Nephron progenitor cell (in vitro differentiated cells): ENCODE measurements at places on chromosomes 1 and 21.

GRCh38 chr1:182087304-182087703 lies 25.8 kb upstream of the ZNF648 start:
- no peak for DNase-seq

DNA sequence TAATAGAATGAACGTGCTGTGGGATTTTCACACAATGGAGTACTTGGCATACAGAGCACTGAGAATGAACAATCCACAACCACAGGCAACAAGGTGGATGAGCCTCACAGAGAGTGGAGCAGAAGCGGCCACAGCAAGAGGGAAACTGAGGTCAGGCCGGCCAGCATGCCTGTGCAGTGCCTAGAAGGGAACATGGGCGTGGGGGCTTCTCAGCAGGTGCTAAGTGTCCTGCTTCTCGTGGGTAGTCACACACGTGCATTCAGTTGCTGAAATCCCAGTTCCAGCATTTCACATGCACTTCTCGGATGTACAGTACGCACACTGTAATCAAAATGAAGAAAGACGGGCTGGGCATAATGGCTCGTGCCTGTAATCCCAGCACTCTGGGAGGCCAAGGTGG lies 33.1 kb downstream of the WDR4 start:
- no peak for DNase-seq

- no peak for DNase-seq
These were observed 140.5 kb downstream of the IFI44 start for GRCh38 chr1:78790174-78790573.

GRCh38 chr1:197913495-197914276 lies 3.5 kb upstream of the LHX9 start:
- no peak for DNase-seq

DNA sequence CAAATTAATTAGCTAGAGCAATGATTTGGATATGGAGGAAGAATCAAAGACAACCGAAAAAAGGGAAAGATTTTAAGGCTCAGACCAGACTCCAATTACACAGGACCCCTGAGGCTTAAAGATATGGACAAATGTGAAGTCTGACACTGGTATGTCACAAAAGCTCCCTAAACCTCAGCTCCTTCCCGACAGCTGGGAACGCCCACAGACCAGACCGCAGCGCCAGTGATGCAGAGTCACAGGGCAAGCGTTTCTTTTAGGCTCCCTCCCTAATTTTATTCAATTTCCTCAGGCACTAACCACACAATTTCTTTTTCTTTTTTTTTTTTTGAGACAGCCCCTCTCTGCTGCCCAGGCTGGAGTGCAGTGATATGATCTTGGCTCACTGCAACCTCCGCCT lies 40.2 kb downstream of the NID1 start:
- DNase-seq, result no peak

GRCh38 chr1:212315184-212315583 lies 30.0 kb downstream of the PPP2R5A start:
- DNase-seq, result no peak

DNA sequence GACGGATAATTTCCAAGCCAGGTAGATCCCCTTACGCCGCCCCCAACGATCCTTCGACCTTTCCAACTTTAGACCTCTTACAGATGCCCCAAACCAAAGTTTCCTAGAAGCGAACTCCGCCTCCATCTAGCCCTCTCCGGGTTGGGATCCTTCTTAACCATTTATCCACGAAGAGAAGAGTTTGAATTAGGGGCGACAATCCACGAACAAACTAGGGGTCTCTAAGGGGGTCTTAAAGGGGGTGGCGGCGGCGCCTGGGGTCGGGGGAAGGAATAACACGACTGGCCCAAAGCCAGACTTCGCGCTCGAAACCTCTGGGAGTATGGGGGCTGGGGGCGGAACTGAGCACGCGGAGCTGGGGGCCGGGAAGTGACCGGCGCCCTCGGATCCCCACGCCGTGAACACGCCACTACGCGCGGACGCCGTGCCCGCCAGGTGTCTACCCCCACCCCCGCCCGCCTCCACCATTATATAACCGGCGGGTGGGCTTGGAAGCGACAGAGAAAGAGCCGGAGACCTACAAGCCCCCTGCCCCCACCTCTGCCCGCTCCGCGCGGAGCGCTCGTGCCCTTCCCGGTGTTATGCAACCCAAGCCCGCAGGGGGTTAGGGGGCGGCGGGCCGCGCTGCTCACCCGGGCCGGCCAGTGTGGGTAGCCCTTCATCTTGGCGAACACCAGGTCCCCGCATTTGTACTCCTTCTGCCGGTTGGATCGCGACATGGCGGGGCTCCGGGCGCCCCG lies 594 bp downstream of the HDGF start:
- peak; percentile 61 for DNase-seq

DNA sequence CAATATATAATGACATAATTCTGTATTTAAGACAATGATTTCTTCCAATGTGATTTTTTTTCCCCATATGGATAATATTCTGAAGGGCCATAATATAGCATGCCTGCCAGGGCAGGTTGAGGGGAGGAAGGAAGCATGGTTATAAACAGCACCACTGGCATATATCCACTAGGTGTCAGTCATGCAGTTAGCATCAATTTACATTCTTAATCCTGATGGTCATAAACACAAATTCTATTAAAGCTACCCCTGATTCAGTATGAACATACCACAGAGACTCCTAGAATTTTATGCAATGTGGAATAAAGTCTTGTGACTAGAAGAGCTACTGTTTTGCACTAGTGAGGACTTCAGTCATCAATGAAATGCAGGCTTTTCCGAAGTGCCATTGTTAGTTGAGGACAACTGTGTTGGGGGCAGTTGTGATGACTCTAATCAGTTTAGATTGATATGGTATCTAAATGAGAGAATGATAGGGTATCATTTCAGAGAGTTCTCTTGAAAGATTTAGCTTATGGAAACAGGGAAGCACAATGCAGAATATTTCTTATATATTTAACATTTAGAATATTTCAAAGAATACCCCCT lies 342.7 kb upstream of the NR5A2 start:
- DNase-seq, result peak; percentile 28

DNA sequence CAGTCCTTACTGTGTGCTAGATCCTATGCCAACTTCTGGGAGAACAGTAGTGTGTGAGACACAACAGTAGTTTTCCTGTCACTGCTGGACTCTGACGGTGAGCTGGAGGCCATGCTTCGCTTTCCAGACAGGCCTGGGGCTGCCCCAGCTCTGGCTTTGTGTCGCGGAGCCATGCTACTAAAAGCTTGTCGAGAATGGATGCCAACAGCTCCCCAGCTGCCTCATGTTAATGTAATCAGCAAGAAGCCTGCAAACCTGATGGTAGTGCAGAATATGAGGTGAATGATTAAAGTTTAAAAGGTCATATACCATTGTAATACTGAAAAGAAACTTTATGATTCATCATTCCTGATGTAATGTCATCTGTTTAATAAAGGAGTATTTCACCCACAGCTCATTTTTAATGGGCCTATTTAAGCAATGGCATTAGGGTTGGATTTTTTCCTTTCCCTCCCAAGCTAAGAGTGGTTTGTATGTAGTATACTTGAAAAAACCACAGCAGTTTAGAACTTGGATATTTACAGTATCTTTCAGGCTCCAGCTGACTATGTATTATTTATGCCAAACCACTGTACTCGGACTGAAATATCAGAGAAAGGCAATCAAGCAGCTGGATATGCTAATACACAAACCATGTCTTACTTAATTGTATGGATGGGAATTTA lies 343.0 kb downstream of the NUF2 start:
- DNase-seq, result no peak

- no peak for DNase-seq
These were observed 272.1 kb downstream of the ZNF648 start for GRCh38 chr1:181789395-181789794.

DNA sequence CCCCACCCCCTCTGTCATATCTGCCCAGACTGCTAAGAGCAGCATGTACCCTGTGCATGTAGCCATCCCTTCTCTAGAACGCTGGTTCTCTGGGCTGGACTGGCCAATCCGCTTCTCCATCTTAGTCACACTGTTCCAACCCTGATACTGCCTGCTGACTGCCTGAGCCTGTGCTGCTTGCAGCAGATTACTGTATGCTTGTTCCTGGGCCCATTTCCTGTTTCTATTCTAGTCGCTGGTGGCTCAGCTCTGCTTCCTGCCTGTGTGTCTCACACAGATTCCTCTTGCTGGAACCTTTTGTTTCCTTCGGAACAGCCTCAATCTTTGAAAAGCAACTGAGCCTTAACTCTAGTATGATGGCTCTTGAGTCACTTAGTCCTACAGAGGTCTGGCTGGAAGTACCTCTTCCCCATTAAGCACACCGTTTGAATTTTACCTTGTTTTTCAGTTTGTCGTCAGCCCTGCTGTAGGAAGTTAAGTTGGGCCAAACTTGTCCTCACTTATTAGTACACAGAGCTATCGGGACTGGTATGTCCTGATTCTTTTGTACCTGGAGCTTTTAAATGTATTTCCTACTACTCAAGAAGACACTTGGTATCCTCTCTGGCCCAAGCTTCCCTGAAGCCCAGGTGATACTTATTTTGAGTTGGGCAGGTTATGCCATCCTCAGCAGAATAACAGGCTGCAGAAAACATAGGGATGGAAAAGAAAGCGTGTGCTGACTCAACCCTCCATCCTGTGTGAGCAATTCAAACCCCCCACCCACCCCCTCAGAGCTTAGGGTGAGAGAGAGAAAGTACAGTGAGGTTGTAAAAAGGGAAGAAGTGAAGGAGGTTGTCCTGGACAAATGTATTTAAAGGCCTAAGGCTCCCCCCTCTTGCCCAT lies 43.4 kb upstream of the PIGV start:
- DNase-seq, result no peak

DNA sequence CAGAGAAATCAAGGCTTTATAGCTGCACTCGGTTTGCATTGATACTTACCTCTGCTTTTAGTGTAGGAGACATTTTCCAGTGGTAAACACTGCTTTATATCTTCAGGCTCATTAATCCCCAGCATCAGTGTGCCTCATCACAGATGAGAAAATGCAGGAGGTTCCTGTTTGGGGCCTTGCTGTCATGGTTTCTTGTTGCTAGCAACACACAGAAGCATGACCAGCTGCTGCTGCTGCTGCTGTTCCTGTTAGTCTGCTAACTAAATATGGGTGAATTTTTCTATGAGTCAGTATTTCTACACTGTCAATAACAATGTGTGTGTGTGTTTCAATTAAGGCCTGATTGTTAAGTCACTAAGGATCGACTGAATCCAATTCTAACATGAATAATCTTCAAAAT lies 85.8 kb upstream of the RGS1 start:
- DNase-seq, result peak; percentile 23

GRCh38 chr1:116472431-116472961 lies 98.3 kb downstream of the CD58 start:
- DNase-seq, result no peak

DNA sequence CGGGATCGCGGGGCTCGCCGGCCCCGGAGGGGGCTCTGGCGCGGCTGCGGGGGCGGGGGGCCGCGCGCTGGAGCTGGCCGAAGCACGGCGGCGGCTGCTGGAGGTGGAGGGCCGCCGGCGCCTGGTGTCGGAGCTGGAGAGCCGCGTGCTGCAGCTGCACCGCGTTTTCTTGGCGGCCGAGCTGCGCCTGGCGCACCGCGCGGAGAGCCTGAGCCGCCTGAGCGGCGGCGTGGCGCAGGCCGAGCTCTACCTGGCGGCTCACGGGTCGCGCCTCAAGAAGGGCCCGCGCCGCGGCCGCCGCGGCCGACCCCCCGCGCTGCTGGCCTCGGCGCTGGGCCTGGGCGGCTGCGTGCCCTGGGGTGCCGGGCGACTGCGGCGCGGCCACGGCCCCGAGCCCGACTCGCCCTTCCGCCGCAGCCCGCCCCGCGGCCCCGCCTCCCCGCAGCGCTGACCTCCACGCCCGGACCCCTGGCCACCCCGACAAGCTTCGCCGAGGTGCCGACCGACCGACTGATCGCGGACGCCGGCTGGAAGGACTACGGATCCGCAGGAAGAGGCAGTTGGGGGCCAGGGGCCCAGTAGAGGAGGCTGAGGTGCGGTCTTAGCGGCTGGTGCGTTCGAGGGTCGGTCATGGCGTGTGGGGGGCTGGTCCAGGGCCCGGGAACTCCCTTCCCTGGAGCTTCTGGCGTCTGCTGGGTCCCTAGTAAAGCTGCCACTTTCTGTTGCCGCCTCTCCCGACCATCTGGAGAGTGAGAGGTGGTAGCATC lies 711 bp downstream of the TRNP1 start:
- DNase-seq, result peak; percentile 65

DNA sequence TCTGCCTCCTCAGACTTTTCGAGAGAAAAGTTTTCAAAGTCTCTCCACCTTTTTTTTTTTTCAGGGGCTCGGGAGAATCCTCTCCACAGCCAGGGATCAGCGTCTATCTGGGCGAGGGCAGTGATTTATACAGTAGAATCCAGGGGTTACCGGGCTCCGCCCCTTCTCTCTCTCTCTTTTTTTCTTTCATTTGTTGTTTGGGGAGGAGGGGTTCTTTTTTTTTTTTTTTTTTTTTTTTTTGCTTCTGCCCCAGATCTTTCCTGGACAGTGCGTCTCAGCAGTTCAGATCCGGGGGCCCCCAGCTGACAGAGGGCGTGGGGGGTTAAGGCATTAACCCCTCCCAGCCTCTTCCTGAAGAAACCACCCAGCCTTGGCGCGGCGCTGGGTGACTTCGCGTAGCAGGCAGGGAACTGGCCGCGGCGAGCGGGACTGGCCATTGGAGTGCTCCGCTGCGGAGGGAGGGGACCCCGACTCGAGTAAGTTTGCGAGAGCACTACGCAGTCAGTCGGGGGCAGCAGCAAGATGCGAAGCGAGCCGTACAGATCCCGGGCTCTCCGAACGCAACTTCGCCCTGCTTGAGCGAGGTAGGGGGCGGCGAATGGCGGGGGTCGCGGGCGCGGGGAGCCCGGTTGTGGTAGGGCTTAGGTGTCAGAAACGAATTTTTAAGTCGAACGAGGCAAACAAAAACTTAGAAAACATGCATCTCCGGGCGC lies at the start of gene S1PR1:
Gene S1PR1, plus strand, starts transcription at position 504 of the 713 bp plus-strand sequence. CDS start 1,966 bp downstream, outside the sequence.
- DNase-seq, result peak; percentile 83

GRCh38 chr1:176770066-176770465 lies 307.1 kb downstream of the PAPPA2 start:
- DNase-seq, result no peak

DNA sequence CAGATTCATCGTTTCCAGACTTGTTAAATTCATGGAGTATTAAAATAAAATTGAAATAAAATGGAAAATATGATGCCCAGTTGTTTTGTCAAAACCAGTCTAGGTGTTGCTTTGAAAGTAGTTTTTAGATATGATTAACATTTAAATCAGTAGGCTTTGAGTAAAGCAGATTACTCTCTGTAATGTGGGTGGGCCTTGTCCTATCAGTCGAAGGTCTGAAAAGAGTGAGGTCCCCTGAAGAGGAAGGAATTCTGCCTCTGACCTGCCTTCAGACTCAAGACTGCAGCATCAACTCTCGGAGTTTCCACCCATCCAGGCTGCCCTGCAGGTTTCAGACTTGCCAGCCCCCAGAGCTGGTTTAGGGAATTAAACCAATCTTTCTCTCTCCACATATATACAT lies 36.2 kb downstream of the C21orf91 start:
- DNase-seq, result no peak

- peak; percentile 40 for DNase-seq
These were observed 40.7 kb downstream of the MAN1C1 start for GRCh38 chr1:25657121-25657882.

DNA sequence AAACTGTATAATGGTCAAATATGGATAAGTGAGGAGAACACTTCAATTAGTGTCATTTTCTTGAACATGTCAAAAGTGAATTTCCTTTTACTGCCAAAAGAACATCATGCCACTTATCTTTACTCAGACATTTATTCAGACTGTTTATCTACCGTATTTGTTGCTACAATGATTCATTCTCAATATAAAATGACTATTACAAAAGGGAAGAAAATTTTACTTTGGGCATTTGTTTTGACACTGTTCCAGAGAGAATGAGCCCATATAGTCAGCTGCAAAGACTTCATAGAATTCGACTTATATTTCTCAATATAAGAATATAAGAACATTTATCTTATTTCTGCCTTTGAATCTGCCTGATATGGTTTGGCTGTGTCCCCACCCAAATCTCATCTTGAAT lies 1699.1 kb downstream of the BRINP3 start:
- DNase-seq, result no peak

GRCh38 chr1:2863648-2863963 lies 62.1 kb upstream of the TTC34 start:
- no peak for DNase-seq
